Mucosa of gallbladder (tissue), 1 donor: ENCODE measurements at places on chromosomes 3 and 15. TPM values are rescaled to one million over a fixed set of nuclear protein-coding genes. Genes with fewer than 3 reads are reported as not detected.

GRCh38 chr3:45435961-45436360, 47.6 kb downstream of the LARS2 start:
- no peak for DNase-seq

GRCh38 chr3:31248563-31248992, 284.1 kb upstream of the STT3B start:
- no peak for DNase-seq

DNA sequence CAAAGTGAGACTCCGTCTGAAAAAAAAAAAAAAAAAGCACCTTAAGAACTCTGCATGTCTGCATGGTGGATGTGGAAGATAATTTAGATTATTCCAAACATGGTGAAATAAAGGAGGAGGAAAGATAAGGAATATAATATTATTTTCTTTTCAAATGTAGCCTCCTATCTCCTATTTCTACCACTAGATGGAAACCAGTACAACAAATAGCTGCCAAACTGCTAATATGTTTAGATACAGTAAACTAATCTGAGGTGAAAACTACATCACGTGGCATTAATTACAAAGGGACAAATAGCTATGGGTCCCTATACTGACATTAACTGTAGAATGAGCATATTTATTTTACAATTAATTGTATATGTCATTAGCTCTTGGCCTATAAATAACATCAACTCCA, 197.8 kb downstream of the TBC1D5 start:
- no peak for DNase-seq

- DNase-seq: no peak
Observed at GRCh38 chr3:13378155-13378554, 42.0 kb downstream of the NUP210 start.

DNA sequence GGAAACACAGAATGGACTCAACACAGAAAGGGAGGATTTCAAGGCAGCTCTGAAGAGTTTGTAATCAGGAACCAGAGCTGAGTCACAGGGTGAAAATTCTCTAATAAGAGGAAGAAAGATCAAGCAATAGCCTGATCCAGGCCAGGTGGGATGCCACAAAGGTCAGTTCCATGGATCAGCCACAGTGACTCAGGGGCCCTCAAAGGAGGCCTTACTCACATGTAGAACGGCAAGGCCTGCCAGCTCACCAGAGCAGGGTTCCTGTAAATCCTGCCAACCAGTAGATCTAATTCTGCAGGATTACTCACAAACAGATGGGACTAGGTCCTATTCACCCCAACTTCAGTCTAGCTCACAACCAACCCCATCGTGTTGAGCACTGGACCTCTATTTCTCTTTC, 78.3 kb upstream of the PPP2R3A start:
- DNase-seq: no peak

- DNase-seq: no peak
Observed at GRCh38 chr15:93154666-93155065, 65.7 kb upstream of the RGMA start.

DNA sequence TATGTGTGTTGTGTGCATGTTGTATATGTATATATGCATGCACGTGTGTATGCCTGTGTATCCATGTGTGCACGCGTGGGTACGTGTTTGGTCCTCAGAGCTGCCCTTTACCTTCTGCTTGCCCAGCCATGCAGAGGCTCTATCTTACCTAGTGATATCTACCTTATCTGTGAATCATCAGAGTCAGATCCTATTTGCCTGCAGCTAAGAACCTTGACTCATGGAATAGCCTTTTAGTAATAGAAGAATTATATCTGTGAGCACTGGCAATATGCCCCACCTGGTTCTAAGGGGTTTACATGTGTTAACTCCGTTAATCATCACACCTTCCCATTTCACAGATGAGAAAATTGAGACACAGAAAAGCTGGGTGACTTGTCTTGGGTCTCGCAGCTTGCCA, 11.0 kb downstream of the PGPEP1L start:
- no peak for DNase-seq

GRCh38 chr3:67699882-67700281, 45.5 kb upstream of the SUCLG2 start:
- no peak for DNase-seq

GRCh38 chr3:39052583-39052982, 767 bp downstream of the WDR48 start:
- no peak for DNase-seq

DNA sequence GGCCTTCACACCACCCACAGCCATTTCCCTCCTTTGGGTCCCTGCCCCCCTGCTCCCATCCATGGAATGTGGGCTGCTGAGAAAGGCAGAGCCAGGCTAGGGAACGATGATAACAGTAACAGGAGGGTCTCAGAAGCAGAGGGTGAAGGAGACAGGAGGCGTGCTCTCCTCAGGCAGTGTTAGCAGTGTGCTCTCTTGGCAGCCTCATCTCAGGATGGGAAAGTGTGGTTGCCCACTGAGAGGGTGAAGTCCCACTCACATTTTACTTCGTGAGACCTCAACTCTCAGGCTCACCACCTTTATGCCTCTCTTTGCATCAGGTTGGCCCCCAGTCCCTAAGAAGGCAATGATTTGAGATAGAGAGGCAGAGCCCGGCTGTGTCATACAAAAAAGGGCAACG, 24.5 kb downstream of the TIGIT start:
- no peak for DNase-seq

- DNase-seq: no peak
Observed at GRCh38 chr3:105409364-105409763, 42.7 kb downstream of the ALCAM start.

DNA sequence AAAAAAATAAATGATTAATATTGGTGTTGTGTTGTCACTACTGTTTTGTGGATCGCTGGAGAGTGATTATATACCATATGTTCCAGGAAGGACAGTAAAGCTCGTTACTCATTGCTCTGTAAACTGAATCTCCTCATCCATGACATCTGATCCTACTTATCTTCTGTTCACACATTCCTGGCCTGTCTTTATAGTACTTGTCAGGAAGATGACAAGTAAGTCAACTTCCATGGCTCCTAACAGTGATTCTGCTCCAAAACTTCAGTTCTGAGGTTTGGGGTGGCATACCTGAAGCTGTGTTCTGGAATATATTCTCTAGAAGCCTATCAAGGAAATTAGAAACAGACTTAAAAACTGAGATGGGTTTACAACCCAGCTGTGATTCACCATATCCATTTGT, 288.9 kb downstream of the ZBBX start:
- DNase-seq: no peak

GRCh38 chr3:141432904-141433303, 53.9 kb upstream of the RASA2 start:
- DNase-seq: no peak

DNA sequence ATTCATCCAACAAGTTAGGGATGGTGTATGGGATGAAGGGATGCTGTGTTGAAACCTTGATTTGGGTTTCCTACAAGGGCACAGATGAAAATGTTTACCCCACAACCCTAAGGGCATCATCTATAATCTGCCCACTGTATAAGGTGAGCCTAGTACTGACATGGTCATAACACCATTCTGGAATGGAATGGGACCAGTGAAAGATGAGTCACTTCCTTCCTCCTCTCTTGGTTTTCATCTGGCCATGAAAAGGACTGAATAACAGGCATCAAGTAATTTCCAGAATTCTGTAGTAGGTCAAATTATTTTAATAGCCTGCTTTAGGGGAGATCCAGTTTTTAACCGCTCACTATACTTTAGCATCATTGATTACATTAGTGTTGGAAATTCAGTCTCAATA, 538.6 kb downstream of the NR2F2 start:
- no peak for DNase-seq

DNA sequence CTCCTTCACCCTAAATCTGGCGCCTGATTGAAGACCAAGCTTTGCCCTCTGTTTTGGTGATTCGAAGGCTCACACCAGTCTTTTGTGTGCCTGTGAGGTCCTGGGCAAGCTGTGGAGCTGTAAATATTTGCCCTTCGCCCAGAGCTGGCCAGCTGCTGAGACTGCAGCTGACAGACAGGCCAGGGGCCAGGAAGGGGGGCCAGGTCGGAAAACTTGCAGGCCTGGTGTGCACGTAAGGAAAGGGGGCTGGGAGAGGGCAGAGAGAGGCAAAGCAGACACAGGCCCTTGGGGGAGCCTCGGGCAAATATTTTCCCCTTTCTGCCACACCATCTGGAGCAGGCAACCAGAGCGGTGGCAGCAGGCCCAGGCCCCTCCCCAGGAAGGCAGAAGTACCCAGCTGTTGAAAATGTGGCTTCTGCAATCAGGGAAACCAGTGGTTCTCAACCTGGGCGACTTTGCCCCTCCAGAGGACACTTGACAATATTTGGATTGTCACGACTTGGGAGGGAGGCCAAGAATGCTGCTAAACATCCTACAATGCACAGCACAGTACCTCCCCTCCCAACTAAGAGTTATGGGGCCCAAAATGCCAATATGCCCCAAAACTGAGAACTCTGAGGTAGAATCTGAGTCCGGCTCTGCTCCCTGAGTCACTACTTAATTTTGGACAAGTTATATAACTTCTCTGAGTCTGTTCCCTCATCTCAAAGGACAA, 2.5 kb downstream of the PDZRN3 start:
- DNase-seq: peak; percentile 42

DNA sequence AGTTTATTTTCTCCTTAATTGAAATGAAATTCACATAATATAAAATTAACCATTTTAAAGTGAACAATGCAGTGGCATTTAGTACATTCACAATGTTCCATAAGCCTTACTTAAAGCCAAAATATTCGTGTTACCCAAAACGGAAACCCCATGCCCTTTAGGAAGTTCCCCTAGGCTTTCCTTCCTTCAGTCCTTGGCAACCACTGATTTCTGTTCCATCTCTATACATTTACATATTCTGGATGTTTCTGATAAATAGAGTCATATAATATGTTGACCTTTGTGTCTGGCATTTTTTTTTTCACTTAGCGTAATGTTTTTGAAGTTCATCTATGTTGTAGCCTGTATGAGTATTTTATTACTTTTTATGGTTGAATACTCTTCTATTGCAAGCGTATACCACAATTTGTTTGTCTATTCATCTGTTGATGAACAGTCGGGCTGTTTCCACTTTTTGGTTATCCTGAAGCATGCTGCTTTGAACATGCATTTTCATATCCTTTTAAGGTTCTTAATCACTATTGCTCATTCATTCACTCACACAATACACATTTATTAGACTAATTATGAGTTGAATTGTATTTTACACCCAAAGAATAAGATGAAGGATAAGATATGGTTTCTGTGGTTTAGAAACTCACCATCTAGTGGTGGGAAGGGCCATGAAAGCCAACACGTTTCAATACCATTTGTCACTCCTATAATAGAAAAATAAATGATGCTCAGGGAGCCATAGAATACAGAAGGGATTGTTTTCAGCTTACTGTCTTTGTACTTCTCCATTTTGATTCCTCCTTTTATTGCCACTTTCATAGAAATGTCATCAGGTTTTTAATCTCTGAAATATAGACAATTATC, 408.2 kb upstream of the CBLB start:
- no peak for DNase-seq

GRCh38 chr15:64950888-64951287, 38.8 kb downstream of the SPG21 start:
- no peak for DNase-seq

DNA sequence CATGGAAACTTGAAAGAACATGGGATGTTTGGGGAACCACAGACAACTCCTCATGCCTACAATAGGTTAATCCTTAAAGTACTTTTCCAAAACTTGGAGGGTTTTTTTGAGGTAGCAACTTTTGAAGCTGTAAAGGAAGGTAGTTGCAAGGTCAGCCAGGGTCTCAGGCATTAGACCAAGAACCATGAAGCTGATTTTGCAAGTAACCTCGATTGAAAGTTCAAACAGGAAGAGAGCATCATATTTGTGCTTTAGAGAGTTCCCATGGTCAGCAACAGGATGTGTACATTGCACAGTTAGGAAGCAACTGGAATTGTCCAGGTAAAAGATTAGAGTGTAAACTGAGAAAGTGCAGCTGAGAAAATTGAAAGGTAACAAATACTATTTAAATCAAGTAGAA, 199.8 kb upstream of the NR2F2 start:
- no peak for DNase-seq

DNA sequence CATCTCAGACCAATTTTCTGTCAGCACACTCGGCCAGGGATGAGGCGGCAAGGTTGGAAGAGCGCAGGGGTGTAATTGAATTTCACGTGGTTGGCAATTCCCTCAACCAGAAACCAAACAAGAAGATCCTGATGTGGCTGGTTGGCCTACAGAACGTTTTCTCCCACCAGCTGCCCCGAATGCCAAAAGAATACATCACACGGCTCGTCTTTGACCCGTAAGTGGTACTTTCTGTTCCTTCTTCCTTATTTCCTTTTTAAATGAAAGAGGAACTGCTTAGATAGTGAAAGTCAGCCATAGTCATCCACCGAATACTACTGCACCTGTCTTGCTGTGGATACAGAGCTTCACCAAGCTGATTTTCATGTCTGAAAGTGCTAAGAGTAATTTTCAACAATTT, 60.1 kb downstream of the SGO1 start:
- no peak for DNase-seq

DNA sequence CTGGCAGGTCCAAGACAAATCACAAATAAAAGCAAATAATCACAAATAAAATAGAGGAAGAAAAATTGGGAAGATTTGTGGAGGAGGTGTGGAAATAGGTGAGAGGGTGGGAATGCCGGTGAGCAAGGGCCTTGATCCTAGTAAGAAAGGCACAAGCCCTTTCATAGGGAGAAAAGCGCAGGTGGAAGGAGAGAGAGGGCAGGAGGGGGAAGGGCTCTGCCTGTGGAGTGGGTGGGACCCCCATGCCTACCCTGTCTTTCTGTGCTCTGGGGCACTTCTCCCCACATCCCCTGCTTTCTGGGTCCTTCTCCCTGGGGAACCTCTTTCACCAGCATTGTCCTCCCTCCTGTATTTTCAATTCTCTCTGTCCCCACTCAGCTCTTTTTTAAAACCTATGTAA, 711 bp upstream of the TGM5 start:
- no peak for DNase-seq

- DNase-seq: no peak
Observed at GRCh38 chr15:89479173-89479572, 17.2 kb downstream of the RHCG start.

Gene FSIP1
- total RNA-seq: 0.81 TPM

Gene MYD88
- 35.2 TPM for total RNA-seq

Gene CCDC54
- not detected for total RNA-seq

Gene SAMMSON
- not detected for total RNA-seq

Gene CPLX3
- not detected for total RNA-seq

Gene CLDN11
- 36.7 TPM for total RNA-seq

Gene KCNAB1
- total RNA-seq: 1.6 TPM

Gene ADGRG7
- 2.0 TPM for total RNA-seq

Gene HYAL3
- total RNA-seq: 7.8 TPM
